ENCODE measurements at places on chromosomes 5 and 9. TPM values are rescaled to one million over a fixed set of nuclear protein-coding genes. Genes with fewer than 3 reads are reported as not detected.

PALM2AKAP2 gene
- 7.8 TPM for total RNA-seq

DNA sequence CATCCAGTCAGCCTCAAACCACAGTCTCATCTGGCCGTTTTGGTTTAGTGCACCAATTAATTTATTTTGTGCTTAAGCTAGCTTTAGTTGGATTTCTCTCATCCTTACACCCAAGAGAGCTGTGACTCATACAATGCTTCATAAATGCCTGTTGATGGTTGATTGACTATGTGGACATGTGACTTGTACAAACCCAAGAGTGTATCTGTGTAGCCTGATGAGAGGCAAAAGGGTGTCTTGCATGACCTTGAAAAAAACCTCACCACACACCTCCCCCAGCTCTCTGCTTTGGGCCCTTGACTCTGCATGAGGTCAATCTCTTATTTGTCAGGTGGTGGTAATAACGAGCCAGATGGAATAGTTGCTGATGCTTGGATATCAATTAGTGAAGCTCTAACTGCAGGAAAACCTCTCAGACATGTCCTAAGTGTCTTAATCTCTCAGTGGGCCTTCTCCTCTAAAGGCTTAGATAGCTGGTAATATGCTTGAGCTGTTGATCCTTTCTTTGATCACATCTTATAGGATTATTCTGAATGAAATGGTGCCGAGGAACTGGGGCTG, 10.6 kb upstream of the GLRA1 start:
- DNase-seq, result no peak

RGMB gene
- total RNA-seq, result 20.0 TPM

DNA sequence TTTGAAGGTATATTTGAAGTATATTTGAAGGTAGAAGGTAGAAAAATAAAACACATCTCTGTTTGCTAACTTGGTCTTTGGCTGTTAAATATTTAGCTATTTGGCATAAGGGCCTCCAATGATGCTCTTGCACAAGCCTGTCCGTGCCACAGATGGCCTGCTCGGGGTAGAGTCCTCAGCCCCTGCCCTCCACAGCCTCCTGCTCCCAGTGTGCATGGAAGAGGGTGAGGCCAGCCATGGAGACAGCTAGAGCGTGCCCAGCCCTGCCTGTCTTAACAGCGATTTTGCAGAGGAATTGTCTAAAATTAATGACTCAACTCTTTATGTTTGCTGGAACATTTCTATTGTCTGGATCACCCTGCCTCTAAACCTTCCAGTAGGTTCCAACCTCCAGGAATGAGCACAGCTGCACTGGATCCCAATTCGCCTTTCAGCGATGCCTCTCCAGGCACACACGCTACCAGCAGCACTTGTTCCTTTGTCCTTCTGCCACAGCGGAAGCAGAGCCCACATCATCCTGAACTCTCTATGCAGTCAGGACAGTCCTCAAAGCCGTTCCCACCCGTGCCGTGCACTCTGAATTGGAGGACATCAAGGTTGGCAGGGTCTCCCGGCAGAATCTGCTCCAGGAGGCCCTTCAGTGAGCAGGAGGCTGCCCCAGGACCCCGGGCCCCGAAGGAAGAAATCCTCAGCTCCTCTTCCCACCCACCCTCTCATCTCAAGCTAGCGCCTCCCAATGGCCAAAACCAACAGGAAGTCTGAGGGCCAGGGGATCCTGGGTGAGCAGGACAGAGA, 254.0 kb upstream of the IRX1 start:
- no peak for DNase-seq

ASPN gene
- total RNA-seq, result 7.5 TPM

GRCh38 chr9:91824601-91825305, 125.3 kb downstream of the ROR2 start:
- DNase-seq, result no peak

DNA sequence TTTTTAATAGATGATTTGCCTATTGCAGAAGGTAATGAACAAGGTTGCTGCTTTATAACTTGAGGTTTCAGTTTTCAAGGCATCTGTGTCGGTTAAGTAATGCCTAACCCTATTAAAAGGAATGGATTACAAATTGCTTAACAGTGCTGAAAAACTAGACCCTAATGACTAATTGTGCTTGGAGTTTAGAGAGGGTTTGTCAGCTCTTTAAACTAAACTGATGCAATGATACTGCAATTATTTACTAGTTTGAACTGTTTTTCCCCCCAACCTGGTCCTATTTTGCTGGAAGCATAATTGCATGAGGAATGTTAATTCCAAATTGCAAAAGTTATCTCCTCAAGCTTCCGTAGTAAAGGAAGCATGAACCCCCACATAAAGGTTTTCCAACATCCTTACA, 39.3 kb upstream of the TLX3 start:
- DNase-seq, result no peak
